ENCODE measurements at places on chromosomes 5 and 9.

DNA sequence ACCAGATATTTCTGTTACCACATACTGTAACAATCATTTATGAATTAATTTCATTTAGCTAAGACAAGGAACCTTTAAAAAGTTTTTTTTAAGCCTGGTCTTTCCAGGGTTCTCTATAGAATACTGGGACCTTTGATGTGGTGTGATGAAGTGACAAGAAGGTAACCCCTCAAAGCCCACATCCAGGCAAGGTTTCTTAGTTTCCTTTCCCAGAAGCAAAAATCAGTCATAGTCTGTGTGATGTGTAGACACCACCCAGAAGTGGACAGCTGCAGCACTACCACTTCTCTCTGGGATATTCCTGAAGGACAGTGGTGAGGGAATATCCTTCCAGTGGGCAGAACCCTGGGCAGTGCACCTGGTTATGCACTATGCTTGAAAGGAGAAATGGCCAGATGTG lies 115.6 kb downstream of the TTC39B start:
- no peak for DNase-seq

DNA sequence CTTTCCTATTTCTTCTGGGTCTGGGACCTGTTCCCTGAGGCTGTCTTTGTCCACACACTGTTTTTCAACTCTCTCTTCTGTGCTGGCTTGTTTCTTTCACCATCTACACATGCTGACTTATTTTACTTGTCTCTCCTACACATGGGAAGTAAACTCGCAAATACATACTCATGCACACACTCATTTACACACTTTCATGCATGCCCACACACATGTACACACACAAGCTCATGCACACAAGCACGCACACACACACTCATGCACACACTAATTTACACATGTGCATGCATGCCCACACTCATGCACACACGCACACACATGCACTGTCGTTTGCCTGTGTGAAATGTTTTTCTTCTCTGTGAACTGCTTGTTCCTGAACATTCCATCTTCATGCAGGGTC lies 169.0 kb downstream of the IRX2 start:
- no peak for DNase-seq

- no peak for DNase-seq
Measured at GRCh38 chr5:122723606-122724352, 51.1 kb upstream of the SNX2 start.

- DNase-seq = no peak
Measured at GRCh38 chr5:115801984-115802383, 14.5 kb downstream of the CDO1 start.

GRCh38 chr9:89426384-89426961 lies 71.4 kb downstream of the SEMA4D start:
- DNase-seq = no peak

GRCh38 chr9:85368781-85369180 lies 373.0 kb downstream of the AGTPBP1 start:
- DNase-seq = no peak
